ENCODE measurements at places on chromosomes 1 and 21.

GRCh38 chr1:2156866-2157265, 37.7 kb downstream of the FAAP20 start:
- DNase-seq: no peak

DNA sequence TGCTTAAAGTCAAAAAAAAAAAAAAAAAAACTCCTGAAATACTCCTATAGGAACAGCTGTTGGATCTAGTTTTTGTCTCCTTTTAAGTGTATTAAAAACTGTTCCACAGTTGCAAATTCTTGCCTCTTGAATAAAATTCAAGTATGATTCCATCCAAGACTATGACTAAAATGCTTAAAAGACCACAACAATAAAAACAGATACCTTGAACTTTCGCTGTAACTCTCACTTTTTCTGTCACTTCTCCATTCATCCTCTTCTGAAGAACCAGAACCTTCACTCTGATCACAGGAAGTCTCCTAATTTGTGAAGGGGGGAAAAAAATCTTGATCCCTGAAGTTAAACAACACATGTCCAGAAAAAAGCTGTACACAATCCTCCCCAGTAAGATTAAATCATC, 55.0 kb upstream of the PSMG1 start:
- DNase-seq: no peak

DNA sequence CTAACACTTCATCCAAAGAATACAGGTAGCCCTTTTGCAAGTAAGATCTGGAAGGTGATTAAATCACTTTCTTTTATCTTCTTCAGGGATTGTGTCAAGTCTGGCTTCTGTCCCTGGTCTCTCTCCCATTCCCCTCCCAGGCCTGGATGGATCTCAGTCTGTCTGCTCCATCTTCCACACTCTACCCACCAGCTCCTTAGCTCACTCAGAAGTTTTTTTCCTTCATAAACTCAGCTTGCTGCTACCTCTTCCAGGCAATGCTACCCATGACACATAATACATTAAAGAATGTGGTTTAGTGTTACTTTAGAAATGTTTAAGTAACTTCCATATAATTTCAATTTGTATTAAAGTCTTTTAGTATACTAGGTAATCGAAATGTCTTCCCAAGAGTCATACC, 133.1 kb downstream of the AKT3 start:
- DNase-seq: no peak

- DNase-seq: no peak
These were observed 49.2 kb upstream of the CRB1 start for GRCh38 chr1:197218857-197219256.

DNA sequence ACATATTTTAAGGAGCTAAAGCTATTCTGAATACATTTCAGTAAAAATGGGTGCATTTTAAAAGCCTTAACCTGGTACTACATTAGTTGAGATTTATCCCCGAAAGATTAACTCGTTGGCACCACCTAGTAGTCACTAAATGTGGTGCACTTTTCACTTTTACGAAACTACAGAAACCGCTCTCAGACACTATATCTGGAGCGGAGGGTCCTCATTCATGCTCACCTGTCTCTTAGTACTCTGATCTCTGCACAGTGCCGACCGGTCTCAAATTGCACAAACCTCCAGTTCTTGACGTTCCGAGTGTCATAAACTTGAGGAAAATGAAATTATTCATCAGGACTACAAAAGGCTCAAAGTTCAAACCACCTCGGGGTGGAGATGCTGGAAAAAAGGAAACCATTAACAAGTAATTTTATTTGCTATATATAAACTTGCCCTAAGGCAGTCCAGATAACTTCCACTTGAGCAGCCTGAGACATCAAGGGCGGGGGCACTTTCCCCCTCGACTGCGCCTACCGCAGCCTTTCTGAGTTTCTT, 722 bp downstream of the LZIC start:
- DNase-seq: no peak

All from effector CD8-positive, alpha-beta T cell (primary cell).